Stimulated activated CD4-positive, alpha-beta T cell treated with anti-CD3 and anti-CD28 coated beads, Interleukin-15, amount 100 ng/mL, for 1 hour (primary cell): ENCODE measurements at places on chromosomes 2 and 18.

GRCh38 chr2:37849911-37850310, 75.2 kb upstream of the RMDN2 start:
- no peak for DNase-seq

GRCh38 chr2:142748559-142749099, 128.8 kb upstream of the KYNU start:
- no peak for DNase-seq

DNA sequence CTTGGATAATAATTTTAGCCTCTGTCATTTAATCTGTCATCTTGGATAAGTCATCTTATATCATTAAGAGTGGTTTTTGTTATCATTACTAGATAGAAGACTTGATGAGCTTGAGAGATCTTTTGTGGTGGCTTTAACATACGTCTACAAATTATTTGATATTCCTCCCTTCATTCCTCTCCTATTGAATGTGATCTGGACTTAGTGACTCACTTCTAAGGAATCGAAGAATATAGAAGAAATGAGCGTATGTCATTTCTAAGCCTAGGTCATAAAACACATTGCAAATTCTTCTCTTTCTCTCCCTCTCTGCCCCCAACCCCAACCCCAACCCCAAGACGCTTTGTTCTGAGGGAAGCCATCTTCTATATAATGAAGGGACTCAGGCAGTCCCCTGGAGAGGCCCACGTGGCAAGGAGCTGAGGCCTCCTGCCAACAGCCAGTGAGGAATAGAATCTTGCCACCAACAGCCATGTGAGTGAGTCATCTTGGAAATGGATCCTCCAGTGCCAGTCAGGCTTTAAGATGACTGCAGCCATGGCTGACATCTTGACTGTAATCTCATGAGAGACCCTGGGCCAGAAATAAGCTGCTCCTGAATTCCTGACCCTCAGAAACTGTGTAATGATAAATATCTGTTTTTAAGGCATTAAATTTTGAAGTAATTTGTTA, 221.6 kb upstream of the SP5 start:
- no peak for DNase-seq

DNA sequence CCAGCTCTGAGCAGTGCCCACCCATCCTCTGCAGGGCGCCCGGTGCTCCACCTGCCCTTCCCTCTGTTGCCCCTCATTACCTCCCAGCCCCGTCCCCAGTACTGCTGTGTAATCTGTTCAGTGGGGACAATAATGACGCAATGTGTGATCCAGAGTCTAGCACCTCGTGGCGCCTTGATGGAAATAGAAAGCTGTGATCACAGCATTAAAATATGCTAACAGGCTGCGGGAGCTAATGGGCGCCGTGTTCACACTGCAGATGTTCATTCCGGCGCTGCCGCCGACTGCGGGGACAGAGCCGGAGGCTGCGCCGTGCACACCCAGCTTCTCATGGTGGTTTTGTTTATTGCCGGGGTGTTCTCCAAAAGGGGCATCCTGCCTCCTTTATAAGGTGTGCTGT, 235.2 kb downstream of the LDLRAD4 start:
- DNase-seq, result no peak

GRCh38 chr2:217010173-217010572, 150.3 kb upstream of the TNP1 start:
- no peak for DNase-seq

DNA sequence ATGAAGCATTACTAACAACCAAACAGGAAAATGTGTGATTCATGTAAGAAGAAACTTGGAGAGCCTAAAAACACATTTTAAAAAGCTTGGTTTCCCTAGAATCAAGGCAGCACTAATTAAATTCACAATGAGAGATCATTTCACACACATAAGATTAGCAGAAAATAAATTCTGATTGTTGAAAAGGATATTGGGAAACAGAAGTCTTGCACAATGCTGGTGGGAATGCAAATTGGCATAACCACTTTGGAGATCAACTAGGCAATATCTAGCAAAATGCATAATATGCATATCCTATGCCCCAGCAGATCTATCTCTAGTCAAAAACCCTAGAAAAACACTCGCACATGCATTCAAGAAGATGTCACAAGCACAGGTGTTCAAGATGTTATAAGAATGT, 75.3 kb upstream of the SIX3 start:
- no peak for DNase-seq
